ENCODE measurements at places on chromosomes 7 and 10.

DNA sequence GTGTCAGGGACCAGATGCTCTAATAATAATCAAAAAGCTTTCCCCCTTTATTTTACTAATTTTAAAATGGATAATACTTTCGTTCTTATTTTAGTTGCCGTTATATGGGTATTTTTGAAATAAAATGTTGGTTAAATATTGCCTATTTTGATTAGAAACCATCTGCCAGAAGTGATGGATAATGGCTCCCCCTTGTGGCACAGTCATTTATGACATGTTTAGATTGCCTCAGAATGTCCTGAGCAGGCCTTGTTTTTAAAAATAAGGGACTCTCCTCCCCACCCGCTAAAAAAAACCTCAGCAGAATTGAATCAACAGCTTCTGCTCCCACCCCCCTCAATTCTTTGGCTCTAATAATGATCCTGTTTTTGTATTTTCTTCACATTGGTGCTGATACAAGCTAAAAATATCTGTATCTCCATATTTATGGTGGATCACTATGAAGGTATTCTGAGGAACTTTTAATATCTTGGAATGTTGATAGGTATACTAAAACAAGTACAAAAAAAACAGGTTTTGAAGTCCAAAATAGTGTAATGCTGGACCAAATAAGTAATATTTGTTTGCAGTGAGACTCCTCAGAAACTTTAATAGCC, 38.8 kb downstream of the TMEM60 start:
- DNase-seq, result peak; percentile 66

GRCh38 chr7:138570715-138571114, 110.7 kb downstream of the TRIM24 start:
- no peak for DNase-seq

- DNase-seq, result no peak
These were observed 50.8 kb downstream of the CH25H start for GRCh38 chr10:89156161-89156835.

DNA sequence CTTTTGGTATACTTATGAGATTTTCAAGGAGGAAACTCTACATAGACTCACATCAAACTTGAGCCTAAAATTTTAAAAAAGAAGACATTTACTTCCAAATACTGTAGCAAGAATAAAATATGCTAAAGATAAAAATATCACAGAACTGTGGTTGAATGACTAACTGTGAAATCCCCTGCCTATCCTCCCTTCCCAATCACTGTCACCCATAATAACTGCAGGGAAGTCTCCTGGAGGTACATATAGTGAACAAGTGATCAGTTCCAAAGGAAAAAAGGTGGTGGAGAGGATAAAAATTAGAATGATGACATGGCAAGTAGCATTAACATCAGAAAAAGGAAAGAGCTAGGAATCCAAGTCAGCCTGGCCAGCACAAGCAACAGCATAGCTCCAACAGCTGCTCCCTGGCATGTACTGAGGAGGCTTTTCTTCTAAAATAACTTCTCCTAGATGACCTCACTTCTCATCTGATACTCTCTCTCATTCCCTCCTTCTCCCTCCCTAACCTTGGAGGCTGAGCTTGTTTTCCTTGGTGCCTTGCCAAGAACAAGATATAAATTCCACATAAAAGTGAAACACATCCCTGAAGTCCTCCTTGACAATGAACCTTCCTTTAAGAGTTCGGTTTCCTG, 124.0 kb downstream of the IQUB start:
- peak; percentile 71 for DNase-seq

GRCh38 chr10:117686606-117687005, 144.1 kb downstream of the EMX2 start:
- DNase-seq, result no peak

GRCh38 chr10:3902809-3903410, 117.9 kb upstream of the KLF6 start:
- DNase-seq, result no peak

DNA sequence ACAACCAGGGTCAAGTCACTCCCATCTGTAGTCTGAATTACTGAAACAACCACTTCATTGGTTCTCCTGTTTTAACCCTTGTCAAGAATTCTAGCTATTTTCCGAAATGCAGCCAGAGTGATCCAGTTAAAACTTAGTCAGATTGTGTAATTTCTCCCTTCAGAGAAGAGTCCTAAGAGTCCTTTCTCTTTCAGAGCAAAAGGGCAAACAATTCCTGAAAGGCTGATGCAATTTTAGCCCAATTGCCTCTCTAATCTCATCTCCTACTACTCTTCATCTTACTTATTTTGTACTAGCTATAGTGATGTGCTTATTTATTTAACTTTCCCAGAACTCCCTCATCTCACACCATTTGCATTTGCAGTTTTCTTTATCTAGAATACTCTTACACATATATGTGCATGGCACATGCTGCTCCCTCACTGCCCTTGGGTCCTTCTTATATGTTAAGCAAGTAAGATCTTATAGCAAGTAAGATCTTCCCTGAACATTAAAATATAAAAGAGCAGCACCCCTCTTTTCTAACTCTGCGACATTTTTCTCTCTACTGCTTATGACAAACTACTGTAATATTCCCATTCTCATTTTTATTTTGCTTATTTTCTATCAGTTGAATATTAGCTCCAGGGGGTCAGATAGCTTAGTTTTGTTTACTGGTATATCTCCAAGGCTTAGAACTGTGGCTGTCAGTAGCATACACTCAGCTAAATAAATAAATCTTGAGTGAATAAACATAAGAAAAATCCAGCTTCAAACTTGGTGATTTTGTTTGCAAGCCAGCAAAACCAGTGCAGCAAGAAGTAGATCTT, 44.6 kb downstream of the HGF start:
- no peak for DNase-seq

- peak; percentile 76 for DNase-seq
These were observed 2.0 kb downstream of the ZMIZ1 start for GRCh38 chr10:79070606-79071395.

GRCh38 chr7:67429735-67430134, 433.1 kb downstream of the TYW1 start:
- DNase-seq, result no peak

DNA sequence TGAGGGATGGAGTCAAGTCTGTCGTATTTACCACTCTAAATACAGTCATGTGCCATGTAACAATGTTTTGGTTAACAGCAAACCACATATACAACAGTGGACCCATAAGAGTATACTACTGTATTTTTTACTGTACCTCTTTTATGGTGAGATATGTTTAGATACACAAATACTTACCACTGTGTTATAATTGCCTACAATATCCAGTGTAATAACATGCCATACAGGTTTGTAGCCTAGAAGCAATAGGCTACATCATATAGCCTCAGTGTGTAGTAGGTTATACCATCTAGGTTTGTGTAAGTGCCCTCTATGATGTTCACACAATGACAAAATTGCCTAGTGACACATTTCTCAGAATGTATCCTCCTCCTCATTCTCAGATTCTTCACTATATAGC, 110.4 kb downstream of the FAM107B start:
- no peak for DNase-seq

DNA sequence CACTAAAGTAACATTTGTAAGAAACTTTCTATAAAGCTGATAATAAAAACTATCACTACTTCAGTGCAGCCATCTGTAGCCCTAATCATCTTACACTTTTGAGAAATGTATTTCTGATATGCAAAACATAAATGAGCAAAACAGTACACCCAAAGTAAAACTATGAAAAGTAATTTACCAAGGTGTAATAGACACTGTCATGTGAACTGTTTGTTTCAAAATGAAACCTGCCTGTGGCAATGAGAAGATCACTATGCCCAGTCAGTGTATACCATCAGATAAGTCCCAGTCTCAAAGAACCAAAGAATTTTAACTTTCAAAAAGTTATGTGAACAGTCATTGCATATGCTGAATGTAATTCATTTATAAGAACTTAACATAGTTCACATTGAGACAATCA, 398.1 kb downstream of the CDC14C start:
- DNase-seq, result no peak

GRCh38 chr10:60803865-60804264, 25.6 kb downstream of the CDK1 start:
- DNase-seq, result no peak

DNA sequence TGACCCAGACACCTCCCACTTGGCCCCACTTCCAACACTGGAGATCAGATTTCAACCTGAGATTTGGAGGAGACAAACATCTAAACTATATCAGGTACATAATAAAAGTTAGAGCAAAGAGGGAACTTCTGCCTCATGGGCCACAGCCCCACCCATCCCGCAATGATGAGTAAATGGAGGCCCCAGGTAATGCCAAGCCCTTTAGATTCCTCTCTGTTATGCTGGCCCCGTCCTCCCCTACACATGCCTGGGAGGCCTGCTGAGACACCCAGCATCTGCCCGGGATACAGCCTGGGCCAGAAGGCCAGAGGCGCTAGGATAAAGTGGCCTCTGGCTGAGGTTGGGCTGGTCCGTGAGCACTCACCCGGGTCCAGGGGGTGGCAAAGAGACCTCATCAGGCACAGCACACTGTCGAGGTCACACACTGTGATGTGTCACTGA, 185.5 kb upstream of the SH2B2 start:
- DNase-seq, result no peak

DNA sequence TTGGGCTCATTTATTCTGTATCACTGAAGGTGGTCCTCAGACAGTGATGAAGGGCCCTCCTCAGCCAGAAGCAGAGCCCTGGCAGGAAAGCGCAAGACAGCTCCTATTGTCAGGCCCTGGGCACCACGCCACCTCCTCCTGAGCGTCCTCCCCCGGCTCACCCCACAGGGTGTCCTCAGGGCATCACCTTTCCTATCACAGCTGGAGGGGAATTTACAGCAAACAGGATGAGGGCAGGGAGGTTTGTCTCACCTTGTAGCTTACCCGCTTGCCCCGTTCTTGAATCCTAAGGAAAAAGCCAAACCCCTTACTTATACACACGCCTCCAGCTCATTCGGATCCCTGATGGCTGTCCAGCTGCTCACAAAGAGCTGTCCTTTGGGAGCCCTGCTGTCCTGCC, 50.2 kb upstream of the LANCL2 start:
- DNase-seq, result peak; percentile 34

DNA sequence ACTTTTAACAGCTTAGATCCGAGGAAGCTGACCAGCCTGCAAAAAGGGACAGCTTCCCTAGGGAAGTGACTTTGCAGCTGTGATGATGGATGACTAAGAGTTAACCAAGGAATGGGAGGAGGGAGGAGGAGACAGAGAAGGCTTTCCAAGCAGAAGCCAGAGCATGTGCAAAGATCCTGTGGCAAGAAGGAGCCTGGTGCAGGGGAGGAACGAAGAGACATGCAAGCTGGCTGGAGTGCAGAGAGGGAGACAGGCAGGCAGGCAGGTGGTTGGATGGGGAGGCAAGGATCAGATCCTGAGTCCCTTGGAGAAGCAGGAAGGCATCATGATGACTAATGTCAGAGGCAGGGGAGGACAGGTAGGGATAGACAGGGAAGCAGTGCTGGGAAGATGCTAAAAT, 148.8 kb downstream of the PFKFB3 start:
- no peak for DNase-seq

- DNase-seq, result peak; percentile 12
These were observed 16.8 kb downstream of the RASGEF1A start for GRCh38 chr10:43249962-43250614.

- no peak for DNase-seq
These were observed 474.0 kb upstream of the NRP1 start for GRCh38 chr10:33808475-33808874.

GRCh38 chr7:98249106-98249505, 2.9 kb downstream of the TECPR1 start:
- DNase-seq, result peak; percentile 38

- no peak for DNase-seq
These were observed 35.5 kb upstream of the TNPO3 start for GRCh38 chr7:129090300-129090907.

DNA sequence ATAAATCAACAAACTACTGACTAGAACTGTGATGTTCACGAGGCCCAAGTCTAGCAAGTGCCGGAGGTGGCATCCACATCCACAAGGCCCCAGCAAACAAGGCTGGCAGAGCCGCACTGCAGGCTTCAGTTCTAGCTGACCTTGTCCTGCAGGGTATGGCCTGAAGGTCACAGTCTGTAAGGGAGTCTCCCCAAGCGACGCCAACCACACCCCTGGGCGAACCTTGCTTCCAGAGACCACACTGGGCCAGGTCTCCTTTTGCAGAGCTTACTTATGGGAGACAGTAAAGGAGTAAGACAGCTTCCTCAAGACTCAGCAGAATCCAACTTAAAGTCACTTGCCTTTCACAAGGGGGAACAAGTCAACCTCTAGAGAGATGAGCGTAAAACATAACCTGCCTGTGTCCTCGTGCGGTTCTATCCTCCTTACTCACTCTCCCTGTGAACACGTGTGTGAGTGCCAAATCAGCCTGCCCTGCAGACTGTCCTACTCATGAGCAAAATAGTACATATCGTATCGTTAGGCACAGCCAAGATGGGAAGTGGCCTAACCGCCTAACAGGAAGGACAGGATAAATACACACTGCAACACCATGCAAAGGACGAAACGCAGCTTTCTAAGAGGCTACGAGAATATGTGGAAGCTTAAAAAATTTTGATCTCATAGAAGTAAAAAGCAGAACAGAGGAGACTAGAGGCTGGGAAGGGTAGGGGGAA, 22.7 kb downstream of the FAM53B start:
- no peak for DNase-seq

- no peak for DNase-seq
These were observed 767 bp downstream of the EIF4EBP2 start for GRCh38 chr10:70404787-70405036.

- no peak for DNase-seq
These were observed 48.2 kb downstream of the DYNC2I1 start for GRCh38 chr7:158904599-158904998.

DNA sequence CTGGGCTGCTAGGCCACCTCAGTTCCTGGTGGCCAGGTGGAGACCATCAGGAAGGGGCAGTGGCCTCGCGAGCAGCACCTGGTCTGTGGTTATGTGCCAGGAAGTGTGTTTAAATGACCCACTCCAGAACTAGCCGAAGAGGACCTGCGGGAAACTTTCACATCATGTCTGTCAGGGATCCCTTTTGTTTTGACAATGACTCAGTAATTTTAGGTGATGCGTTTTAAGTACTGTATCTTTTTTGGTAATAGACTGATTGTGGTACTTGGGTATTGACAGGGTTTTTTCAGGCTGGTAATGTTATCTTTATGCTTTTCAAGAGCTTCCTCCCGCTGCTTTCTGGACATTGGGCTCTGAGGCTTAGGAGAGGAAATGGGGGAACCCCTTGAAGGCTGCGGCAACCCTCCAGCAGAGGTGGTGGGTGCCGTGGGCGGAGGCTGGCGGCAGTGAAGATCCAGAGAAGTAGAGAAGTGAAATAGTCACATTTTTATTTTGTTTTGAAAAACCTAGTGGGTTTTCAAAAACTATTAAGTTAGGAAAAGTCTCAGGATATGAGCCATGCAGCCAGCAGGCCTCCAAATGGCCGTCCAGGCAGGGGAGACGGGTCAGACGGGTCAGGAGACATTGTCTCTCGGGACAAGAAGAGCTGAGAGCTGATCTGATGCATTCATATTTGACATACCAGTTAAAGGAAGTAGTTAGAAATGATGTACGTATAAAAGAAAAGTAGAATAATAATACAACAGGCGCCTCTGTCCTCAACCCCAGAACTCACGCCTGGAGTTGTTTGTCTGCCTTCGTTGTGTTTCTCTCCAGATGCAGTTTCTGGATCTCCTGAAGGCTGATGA, 27.7 kb downstream of the PPP2R2D start:
- no peak for DNase-seq

GRCh38 chr7:130488392-130489139, 3.3 kb upstream of the MEST start:
- DNase-seq, result peak; percentile 55

Measured in NCI-H69 (cell line).